ENCODE measurements at places on chromosomes 4 and X.

DNA sequence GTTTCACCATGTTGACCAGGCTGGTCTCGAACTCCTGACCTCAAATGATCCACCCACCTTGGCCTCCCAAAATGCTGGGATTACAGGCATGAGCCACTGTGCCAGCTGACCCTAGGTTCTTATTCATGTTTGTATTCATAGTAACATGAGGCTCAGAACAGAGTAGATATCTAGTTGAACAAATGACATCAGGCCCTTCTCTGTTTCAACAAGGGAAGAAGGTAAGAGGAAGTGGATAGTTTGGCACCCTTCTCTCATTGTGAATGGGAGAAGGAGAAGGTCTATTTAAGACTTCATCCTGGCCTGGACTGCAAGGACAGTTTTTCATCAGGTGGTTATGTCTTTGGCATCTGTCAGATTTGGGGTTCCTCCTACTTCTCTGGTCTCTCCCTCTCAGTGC is 13.8 kb downstream of the GJB1 start:
- DNase-seq = no peak

DNA sequence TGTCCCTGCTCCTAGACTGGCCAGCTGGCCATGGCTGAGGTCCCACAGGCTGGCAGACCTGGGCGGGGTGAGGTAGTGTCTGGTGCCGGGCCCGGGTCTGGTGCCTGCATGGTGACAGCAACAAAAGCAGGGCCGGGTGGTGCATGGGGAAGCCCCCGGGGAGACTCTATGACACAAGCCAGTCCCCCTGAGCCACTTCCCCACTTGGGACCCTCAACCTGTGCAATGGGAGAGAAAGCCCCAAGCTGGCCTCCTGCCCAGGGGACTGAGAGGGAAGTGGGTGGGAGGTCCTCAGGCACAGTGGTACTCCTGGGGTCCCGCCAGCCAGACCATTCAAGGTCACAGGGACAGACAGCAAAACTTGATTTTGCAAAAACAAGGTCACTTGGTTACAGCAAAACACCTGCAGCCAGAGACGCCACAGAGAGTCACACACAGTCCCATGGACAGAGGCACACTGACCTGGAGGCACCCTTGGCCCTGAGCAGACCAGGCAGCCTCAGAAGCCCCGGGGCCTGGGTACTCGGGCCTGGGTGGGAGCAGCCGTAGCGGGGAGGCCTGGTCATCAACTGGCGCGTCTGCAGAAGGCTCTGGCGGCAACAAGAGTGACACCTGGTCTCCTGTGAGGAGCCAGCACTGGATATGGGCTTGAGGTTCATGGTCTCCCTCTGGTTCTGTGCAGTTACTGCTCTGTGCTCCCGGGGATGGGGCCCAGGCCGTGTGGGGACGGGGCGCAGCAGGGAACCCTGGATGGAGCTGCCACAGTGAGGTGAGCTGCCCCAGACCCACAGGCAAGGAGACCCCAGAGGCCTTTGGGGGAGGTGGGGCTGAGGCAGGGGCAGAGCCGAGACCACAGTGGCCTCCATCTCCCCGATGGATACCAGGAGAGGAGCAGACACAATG is 60.6 kb downstream of the HTRA3 start:
- no peak for DNase-seq

GRCh38 chrX:131633285-131633917 is 89.5 kb downstream of the OR13H1 start:
- no peak for DNase-seq

DNA sequence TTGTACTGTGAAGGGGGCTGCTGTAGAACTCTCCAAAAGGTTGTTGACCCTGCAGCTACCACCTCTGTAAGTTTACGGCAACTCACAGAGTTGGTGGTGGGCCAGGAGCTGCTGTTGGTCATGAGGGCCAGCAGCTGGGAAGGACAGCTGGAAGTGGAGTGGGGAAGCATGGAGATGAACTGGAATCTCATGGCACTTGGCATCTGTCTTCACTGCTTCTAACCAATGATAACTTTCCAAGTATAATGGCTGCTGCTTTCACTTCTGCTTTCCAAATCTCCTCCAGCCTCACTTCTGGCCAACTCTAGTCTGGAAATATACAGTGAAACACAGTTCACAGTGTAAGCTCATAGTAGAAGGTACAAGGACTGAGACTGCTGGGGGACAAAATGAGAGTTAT is 126.5 kb upstream of the INTU start:
- DNase-seq = no peak

- no peak for DNase-seq
These were observed 9.6 kb downstream of the ZAR1 start for GRCh38 chr4:48499551-48500066.

DNA sequence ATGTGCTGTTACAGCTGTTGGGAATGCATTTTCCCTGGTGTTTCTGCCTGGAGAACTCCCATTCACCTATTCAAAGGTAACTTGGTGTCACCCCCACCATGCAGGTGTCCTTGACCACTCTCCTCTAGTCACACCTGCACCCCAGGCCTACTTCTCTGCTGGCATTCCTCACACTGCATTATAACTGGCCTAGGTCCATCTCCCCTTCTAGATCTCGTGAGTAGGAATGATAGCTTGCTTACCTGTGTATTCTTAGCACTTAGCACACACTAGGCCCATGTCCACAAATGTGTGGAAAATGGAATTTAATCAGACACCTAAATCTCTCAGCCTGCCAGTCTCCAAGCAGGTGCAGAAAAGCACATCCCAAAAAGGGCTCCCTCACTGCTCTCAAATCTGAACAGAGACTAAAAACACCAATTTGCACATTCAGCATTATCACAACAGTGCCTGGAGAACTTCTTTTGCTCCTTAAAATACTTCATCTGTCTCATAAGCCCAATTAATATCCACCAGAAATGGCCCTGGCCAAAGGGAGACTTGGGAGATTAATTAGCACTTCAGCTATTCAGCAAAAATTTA is 18.3 kb downstream of the SCD5 start:
- peak; percentile 33 for DNase-seq

- DNase-seq = no peak
These were observed 74.6 kb upstream of the GRXCR1 start for GRCh38 chr4:42817913-42818312.

DNA sequence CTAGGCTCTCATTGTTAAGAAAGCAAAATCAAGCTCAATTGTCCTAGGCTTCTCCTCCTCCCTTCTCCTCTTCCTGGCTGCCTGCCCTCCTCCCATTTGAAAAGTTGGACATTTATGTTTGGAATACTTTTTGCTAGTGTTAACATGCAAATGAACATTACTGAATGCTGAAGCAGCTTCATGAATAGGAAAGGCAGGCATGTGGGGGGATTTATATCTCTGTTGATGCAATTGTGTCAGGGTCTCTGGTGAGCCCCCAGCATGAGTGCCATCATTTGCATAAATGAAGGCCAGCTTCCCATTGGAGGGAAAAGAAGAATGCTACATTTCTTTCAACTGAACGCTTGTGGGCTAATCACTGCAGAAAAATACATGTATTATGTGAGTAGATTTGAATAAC is 160.1 kb upstream of the NDST3 start:
- DNase-seq = no peak

- no peak for DNase-seq
These were observed 99.8 kb upstream of the TEX13D start for GRCh38 chrX:124232523-124233201.

DNA sequence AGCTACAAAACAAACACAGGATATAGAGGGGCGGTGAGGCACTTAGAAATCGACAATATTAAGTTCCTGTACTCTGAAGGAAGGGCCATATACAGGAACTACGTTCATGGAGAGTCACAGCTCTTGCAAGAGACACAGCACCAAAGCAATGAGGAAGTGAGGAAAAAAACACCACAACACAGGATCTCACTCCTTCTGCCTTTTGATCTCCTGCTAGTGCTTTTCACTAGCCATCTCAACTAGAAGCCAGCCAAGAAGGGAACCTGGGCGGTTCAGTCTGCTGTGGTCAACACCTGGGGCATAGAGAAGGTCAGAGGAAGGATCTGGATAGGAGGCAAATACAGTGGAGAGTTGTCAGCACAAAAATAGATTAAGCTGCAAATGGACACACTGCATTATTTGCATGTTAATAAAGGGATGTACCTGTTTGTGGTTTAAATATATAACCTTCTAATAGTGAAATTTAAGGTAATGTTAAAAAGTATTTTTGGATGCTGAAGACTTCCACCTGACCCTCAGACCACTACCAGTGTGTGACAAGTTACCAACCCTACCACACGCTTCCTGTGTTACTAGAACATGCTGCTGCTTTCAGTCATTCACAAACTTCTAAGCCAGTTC is 104.6 kb downstream of the DTHD1 start:
- no peak for DNase-seq

DNA sequence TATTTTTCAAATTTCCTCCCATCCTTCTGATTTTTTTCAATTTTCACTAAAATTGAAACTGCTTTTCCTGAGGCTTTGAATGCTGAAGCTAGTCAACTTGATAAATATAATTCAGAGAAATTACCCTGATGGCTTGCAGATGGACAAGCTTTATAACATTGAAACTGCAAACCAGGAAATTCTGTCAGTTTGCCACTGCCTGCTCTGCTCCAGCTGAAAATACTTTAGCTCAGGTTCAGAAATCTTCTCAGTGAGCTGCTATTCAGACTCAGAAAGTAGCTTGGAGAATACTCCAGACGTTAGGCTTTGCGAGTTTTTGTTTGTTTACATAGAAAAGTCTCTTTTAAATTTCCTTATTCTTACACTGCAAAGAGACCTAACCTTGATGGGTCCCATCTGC is 1574.7 kb downstream of the STIM2 start:
- no peak for DNase-seq

GRCh38 chrX:96703379-96703778 is 18.7 kb downstream of the DIAPH2 start:
- no peak for DNase-seq

DNA sequence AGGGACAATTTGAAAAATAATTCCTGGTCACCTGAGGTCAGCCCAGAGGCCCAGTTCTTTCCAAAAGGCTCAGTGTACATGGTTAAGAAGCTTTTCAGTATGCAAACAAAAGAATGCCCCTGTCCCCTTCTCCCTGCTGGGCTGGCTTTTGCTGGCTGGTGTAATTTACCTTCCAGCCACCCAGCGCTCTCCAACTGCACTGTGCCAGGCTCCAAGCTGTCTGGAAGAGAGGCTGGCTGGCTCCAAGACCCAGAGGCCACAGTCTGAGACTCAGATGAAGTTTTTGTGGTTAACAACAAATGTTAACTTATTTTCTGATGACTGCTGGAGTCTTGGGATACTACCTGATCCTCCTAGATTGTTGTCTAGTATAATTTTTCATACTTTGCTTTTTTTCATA is 11.9 kb upstream of the KIT start:
- no peak for DNase-seq

- DNase-seq = no peak
These were observed 34.9 kb downstream of the MMRN1 start for GRCh38 chr4:89929425-89930159.

DNA sequence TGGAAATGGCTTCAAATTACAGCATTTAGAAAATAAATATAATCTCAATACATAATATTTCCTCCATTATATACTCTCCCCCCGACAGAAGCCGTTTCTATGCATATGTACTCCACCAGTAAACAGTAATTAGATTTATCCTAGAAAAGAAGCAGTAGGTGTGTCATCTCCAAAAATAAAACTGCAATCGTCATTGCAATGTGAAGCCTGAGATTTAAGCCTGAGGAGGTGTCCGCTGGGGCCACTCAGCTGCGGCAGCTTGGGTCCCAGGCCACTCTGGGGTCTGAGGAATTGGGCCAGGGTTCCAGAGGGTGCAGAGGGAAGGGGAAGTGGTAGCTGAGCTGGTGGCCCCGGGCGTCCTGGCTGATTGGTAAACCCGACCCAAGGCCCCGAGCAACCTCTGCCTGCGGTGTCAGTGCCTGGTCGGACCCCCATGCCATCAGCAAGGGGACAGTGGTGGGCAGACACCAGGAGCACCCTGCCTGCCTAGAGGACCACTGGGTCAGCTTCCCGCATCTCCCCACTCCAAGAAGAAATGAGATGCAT is 7.8 kb upstream of the MXD4 start:
- DNase-seq = no peak

DNA sequence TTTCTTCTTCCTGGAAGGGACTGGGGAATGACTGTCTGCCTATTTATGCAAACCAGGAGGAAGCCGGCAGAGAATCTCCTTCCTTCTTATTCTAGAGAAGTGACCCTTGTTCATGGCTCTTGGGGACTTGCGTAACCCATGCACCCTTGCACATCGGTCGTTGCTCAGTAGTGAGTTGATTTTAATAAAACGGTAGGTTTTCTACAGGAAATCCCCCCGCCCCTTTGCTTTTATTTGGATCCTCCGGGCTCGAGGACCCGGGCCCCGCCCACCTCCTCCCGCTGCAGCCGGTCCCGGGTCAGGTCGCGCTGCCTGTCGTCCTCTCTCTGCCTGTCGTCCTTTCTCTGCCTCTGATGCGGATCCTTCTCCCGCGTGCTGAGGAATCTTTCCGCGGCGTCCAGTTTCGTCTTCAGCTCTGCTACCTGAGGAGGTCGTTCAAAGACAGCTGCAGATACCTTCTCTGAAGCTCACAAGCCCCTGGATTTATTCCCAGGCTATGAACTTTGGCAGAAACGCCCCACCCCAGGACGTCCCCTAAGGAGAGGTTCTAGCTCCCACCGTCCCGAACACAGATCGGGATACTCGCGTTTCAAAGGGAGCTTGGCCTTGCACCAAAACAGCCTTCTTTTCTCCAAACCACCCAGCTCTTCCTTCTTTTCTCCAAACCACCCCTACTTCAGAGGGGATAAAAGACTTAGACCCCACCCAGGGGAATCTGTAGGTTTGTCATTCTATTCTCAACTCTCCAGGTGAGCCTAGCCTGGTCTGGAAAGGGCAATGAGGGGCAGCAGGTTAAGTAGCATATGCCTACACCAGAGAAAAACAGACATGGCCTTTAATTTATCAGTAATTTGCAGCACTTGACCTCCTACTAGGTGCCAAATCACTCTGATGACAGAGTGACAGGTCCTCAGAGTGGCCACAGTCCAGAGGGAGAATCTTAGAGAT is 7.0 kb downstream of the TNIP3 start:
- DNase-seq = no peak

- no peak for DNase-seq
These were observed 6.8 kb upstream of the RHOH start for GRCh38 chr4:40190019-40190418.

DNA sequence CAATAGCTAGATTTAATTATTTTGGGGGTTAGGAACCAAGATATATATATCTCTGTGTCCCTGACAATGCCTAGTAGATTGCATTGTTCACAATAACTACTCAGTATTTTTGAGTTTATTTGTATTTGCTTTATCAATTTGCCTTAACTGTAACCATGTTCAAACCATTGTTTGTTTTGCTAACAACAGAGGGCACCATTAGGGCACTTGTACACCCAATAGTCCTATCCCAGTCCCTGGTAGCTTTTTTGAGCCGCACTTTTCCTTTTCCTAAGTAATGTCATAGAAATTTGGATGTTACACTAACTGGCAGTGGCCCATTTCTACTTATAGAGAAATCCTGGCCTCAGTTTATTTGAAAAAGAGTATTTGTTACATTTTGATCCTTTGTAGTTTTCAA is 575 bp upstream of the KLHL5 start:
- no peak for DNase-seq

DNA sequence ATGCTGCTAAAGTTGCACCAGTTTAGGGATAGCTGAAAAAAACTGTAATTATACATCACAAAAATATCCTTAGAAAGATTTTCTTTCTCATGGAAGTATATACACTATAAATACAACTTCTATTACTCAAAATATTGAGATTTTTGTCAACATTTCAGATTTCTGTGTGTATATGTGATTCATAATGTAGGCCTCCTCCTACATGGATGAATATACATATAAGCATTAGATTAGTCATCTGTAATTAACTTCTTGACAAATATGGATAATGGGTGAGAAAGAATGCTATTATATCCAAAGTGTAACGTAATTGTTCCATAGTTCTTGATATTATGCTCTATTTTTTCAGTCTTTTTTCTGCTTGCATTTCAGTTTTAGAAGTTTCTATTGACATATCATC is 124.9 kb downstream of the CBLL2 start:
- DNase-seq = no peak
